Astrocyte (in vitro differentiated cells and primary cell): ENCODE measurements at places on chromosomes 12 and 14.

DNA sequence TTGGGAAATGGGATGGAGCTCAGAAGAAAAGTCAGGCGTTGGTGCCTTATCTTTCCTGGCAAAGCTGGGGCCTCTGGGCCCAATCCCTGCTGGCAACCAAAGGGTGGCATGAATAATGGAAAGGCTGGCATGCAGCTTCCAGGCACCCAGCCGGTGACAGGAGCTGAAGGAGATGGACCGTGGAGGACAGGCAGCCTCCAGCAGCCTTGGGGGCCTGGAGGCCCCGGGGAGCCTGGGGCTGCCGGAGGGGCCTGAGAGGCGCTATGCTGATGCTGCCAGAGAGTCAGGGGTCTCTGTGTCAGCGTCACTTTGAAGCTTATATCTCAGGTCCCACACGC lies 38.2 kb upstream of the EML1 start:
- no peak for DNase-seq

DNA sequence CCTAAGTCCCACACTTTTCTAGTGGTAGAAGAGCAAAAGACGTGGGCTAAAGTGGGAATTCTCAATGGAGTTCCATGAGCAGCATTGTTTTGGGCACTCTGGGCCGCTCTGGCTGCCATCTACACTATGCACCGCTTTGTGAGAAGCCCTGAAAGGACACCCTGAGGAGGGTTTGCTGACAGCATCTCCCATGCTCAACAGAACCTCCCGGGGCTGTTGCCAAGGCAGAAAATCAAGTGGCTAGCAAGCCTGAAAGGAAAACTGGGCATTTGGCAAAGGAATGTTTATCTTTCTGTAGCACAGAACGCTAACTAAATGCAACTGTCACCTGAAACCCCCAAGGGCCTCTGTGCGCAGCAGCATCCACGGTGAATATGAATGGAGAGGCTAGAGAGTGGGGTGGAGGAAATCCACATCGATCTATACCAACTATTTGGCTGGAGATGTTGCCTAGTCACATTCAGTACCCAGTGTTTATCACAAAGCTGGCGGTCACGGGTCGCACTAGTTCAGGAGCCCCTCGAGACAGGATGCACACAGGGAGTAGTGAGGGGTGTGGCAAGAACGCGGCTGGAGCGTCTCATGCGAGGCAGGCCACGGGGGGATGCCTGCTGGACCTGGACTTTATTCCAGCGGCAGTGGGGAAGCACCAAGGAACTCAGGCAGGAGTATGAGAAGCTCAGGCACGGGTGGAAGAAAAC lies 14.2 kb downstream of the APPL2 start:
- DNase-seq, result no peak

GRCh38 chr14:51334566-51334965 lies 94.5 kb downstream of the TMX1 start:
- no peak for DNase-seq

GRCh38 chr12:31712877-31713276 lies 15.9 kb downstream of the AMN1 start:
- no peak for DNase-seq

GRCh38 chr12:130650131-130650530 lies 66.0 kb downstream of the RIMBP2 start:
- DNase-seq, result no peak

DNA sequence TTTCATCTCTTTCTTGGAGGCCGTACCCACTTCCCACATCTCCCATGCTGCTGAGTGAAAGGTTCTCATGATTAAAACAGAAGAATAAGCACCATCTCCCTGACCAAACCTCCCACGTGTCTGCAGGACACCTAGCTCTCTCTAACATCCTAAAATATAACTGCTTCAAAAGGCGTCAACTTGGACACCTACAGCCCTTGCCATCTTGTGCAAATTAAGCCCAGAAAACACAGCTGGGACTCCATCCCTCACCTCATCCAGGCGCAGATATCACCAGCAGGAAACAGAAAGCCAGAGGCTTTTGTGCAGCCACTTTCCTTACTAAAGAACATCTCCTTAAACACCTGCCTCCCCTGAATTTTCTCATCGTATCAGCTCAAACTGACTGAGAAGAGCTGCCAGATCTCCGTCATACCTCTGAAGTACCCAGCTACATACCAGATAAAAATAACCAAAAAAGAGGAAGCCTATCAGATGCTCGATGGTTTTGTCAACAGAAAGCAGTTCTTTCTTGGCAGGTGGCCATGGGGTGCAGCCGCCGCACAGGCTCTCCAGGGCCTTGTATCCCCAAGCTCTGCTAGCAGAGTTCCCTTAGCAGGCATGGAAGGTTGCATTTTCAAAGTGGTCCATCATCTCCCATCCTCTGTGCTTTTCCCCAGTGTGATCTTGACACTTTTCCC lies 28.8 kb downstream of the MAP3K9 start:
- DNase-seq, result no peak

DNA sequence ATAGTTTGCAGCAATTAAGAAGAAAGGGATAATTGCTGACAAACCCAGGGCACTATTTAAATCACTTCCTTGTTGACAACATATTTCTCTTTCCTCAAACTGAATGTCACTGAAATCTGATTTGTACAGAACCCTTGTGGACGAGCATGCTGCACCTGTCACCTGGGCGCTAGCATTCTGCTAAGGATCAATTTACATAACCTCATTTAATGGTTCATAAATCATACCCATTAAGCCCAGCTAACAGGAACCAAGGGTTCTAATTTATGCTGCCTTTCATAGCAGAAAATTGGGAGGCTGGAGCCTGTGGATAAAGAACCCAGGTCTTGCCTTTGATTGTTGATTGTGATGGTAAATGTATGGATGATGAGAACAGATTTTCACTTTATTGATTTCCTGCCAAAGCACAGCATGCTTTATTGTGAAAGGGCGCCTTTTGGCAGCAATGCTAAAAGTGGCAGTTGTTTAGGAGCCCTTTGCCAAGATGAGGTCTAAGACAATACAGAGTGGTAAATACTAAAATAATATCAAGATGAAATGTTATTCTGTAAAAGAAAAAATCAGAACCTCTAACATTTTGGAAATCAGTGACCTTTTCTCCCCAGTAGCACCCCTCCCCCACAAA lies 95.4 kb downstream of the NKX2-1 start:
- DNase-seq, result no peak

GRCh38 chr14:71621980-71622605 lies 310.1 kb upstream of the RGS6 start:
- DNase-seq, result no peak

- DNase-seq, result no peak
Observed at GRCh38 chr14:74685921-74686678, 26.8 kb downstream of the AREL1 start.

- DNase-seq, result no peak
Observed at GRCh38 chr12:49882851-49883464, 20.7 kb downstream of the FAIM2 start.

DNA sequence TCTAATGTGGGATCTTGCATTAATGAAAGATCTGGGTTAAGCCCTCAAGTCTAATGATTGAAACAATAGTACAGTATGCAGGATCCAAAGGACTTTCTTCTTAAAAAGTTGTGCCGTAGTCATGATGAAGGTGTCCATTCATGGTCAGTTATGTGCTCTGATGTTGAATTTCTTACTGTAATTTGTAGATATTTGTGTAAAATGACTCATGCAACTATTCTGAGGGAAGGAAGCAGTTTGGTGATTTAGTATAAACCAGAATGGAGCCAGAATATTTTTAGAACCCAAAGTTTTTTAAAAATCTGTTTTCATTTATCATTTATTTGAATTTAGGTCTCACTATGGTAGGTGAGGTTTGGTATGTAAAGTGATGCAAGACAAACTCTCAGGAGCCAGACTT lies 151.2 kb downstream of the AKAP6 start:
- DNase-seq, result peak; percentile 68

GRCh38 chr12:27422697-27423096 lies 23.8 kb upstream of the SMCO2 start:
- no peak for DNase-seq

- DNase-seq, result no peak
Observed at GRCh38 chr12:58321414-58321813, 380.0 kb downstream of the ATP23 start.

DNA sequence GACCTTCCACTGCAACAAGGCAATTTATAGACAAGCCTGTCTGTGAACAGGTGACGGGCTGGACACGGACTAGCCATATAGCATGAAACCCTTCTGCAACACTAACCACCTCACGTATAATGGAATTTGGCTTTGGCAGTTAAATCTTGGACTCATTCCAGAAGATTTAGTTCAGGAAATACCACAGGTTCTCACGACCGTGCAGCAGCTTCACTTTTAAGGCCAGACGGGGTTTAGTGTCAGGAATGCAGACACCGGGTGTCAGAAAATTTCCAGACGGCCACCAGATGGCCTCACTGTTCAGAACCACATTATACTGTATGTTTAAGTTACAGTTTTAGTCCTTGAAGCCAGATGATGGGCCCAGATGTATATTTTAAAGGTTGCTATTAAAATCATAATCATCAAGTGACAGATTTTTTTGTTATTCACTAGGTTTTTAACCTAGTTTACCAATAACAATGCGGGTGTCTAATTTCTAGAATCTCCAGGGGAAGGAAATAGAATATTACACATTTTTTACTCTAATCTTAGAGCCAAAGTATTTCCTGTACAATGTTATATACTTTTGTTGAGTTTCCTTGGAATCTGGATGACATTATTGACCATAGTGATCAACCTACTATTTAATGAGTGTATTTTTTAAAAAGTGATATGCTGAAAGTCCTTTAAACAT lies 90.5 kb upstream of the TMPO start:
- DNase-seq, result peak; percentile 85

- DNase-seq, result peak; percentile 48
Observed at GRCh38 chr14:53367644-53368026, 214.5 kb upstream of the DDHD1 start.

DNA sequence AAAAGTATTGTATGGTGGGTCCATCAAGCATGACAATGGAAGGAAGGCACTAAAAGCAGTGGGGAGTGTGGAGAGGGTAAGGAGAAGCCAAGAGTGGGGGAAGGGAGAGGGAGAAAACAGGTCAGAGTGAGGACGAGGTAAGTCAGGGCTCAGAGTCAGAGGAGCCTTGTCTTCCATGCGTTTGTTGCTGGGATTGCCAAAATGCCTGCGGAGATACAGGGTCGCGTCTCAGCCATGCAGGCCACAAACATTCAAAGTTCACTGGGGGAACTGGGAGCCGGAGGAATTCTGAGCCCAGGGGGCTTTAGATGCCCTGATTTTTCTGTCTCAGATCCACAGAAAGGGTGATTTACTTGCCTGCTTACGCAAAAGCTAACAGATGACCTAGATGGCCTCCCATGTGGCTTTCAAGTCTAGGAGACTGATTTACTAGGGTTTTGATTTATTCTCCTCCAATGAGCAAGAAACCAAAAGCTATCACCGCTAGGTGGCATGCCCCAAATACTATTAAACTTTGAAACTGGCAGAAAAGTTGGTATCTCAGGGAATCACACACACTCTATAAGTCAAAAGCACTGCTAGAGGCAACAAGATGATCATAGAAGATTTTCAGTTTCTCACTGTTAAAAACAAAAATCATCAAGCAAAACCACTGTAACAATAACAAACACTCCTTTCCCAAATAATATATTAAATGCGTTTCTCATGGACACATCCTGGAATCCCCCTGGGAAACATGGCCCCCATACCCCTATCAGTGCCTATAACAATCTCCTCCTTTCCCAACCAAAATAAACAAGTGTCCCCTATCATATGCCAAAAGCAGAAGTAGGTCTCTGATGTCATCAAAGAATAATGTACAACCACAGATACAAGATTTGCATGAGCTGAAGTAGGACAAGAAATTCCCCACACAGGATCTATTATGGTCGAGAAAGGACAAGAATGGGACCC lies 26.6 kb upstream of the MDM1 start:
- peak; percentile 60 for DNase-seq

DNA sequence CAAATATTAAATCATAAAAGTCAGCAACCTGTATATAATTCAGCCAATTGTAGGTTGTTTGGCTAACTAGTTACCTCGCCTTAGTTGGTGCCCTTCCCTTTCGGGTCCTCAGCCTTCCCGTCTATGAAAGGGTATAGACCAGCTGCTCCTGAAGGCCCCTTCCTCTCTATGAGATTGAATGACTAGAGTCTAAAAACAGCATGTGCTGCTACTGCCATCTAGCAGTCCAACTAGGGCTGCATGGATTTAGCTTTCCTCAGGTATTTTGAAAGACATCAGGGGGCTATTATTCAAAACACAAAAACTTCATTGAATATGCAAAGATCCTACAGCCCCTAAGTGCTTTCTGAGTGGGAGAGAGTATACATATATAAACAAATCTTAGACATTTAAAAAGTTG lies 37.0 kb upstream of the TMEM263 start:
- no peak for DNase-seq

GRCh38 chr12:120784804-120785203 lies 59.2 kb downstream of the ACADS start:
- DNase-seq, result no peak

GRCh38 chr14:65550779-65551643 lies 138.5 kb downstream of the FUT8 start:
- DNase-seq, result no peak

DNA sequence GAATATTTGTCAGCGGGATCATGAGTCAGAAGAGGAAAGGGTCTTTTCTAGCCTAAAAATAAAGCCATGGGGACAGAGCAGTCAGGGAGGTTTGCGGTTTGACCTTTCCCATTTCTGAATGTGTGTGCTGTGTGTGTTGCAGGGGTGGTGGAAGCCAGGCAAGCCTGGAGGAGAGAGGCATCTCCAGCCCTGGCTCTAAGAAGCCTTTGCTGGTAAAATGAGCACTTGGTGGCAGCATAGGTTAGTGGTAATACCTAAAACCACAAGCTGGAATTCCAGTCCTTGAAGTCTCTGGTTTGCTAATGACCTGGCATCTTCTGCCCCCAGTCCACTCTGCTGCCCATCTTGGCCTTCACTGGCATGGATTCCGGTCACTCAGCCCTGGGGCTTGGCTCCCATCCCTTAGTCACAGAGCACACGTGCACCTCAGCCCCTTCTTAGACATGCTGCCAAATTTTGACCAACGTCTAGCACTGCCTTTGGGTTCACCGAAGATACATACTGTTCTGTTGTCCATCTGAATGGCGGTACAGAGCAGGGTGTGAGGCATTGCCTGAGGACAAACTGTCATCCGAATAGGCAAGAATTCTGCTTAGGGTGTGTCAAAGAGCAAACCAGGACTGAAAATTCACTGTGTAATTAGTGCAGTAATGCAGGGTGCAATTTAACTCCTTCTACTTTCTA lies 52.7 kb downstream of the KCNA5 start:
- peak; percentile 72 for DNase-seq

DNA sequence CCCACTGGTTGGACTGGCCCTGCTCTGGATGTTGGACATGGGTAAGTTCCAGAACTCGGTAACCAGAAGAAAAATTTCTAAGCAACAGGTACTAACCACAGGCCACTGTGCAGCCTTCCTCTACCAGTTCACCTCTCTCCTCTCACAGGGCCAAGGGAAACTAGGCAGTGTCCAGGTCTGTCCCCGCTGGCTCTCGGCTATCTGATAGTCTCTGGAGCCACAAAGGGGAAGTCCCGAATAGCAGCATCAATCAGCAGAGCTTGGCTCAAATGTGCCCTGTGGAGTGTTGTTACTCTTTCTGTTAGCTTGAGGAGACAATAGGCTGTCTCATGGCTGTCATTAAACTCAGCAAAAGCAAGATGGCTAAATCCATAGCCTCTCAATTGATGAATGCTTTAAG lies 73.2 kb downstream of the TSPAN11 start:
- no peak for DNase-seq

GRCh38 chr14:101256266-101256665 lies 305.0 kb upstream of the DIO3 start:
- no peak for DNase-seq

- no peak for DNase-seq
Observed at GRCh38 chr12:85747941-85748495, 88.2 kb downstream of the RASSF9 start.
